WERI-Rb-1 (cell line): ENCODE measurements at places on chromosomes 5 and 9.

- no peak for DNase-seq
Observed at GRCh38 chr9:126154869-126155268, 171.8 kb upstream of the MVB12B start.

DNA sequence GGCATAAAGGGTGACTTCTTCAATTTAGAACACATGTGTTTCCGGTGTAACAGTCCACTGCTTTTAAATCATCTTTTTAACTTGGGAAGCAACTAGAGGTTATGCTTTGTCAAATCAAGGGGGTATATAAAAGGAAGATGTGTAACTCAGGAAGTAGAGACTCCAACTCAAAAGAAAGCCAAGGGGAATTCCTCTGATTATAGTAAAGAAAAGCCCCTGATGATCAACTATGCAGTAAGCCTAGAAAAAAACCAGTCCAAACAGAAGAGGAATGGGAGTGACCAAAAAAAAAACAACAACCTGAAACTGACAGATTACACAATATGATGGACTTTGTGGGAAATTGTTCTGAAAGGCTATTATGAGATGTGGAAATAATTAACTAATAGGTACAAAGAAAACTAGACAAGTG lies 90.3 kb downstream of the AK8 start:
- DNase-seq = no peak

DNA sequence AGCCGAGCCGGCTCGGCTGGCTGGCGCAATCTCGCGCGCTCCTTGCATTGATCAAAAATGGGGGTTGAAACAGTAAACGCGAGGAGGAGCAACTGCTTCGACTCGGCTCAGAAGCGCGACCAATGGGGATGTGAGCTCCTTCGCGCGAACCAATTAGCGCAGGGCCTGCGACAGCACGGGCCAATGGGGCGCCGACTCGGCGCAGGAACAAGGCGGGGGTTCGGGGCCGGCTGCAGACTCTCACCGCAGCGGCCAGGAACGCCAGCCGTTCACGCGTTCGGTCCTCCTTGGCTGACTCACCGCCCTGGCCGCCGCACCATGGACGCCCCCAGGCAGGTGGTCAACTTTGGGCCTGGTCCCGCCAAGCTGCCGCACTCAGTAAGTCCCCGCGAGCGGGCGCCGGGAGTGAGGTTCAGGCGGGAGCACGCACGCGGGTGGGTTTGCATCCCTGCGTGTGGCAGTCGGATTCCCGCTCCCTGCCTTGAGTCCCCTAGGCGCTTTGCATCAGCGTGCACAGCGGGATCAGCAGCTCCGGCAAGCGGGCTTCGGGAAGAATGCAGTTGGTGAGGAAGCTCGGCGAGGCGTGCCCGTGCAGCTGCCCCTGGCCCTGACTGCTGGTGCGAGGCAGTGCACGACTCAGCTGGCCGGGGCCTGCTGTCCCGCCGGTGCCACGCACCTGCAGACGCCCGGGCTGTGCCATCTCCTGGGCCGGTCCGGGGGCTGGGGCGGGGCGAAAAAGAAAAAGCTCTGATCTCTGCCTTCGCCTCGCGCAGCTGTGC lies at the start of gene PSAT1:
TSS of gene PSAT1 (plus strand) at position 233 of the 779 bp plus-strand sequence. CDS start at position 319, 86 bp downstream.
- peak; percentile 40 for DNase-seq

- no peak for DNase-seq
Observed at GRCh38 chr5:138719811-138720210, 33.4 kb upstream of the CTNNA1 start.

- no peak for DNase-seq
Observed at GRCh38 chr9:9117866-9118265, 1318.3 kb upstream of the DMAC1 start.

GRCh38 chr5:127517480-127518318 lies at the start of gene PRRC1:
TSS of gene PRRC1 (plus strand) at chr5:127517640. CDS start at chr5:127523480, 5,840 bp downstream.
- peak; percentile 84 for DNase-seq

- DNase-seq = no peak
Observed at GRCh38 chr9:134661791-134662142, 20.2 kb downstream of the COL5A1 start.

DNA sequence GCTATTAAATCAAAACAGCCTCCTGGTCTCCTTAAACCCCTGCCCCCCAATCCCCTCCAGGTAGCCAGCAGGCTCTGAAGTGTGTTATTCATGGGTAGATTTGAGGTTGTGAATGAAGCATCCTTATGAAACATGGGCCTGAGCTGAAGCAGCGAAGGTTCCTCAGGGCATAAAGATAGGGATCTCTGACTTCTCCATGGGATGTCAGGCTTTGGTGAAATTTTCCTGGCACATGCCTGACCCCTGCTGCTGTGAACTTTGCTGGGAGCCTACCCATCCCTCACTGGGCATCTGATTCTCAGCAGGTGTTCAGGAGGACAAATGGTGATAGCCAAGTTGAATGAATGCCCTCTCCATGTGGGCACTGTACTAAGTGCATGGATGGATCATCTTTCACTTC lies 250.3 kb downstream of the ASTN2 start:
- DNase-seq = no peak

DNA sequence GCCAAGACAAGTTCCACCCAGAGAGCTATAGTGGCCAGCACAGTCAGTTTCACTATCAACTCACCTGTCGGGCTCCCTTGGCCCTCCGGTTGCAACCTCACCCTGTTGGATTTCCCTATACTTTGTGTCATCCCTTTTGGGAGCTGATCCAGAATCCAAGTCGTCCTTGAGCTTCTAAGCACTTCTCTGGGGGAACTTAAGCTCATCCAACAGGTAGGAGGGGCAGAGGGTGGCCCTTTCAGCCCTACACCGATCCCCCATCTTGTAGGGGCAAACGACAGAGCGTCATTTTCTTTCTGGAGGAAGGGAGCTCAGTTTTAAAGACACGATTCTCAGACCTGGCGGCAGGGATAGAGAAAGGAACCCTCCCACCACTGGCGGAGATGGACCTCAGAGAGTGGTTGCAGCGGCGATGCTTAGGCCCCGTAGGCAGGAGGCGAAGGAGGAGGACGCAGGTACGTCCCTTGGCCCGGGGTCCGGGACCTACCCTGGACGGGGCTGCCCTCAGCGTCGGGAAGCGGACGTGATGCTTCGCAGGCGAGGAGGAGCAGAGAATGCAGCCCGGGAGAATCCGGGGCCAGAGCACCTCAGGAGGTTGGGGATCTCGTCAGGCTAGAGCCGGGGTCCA lies 519 bp downstream of the ZER1 start:
- no peak for DNase-seq

DNA sequence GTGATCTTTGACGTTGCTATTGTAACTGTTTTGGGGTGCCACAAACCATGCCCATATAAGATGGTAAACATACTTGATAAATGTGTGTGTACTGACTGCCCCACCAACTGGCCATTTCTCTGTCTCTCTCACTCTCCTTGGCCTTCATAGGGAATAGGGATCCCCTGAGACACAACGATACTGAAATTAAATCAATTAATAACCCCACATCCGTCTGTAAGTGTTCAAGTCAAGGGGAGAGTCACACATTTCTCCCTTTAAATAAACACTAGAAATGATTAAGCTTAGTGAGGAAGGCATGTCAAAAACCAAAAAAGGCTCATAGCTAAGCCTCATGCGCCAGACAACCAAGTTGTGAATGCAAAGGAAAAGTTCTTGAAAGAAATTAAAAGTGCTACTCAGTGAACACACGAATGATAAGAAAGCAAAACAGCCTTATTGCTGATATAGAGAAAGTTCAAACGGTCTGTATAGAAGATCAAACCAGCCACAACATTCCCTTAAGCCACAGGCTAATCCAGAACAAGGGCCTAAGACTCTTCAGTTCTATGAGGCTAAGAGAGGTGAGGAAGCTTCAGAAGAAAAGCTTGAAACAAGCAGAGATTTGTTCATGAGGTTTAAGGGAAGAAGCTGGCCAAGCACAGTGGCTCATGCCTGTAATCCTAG lies 111.1 kb downstream of the UGCG start:
- DNase-seq = peak; percentile 41

DNA sequence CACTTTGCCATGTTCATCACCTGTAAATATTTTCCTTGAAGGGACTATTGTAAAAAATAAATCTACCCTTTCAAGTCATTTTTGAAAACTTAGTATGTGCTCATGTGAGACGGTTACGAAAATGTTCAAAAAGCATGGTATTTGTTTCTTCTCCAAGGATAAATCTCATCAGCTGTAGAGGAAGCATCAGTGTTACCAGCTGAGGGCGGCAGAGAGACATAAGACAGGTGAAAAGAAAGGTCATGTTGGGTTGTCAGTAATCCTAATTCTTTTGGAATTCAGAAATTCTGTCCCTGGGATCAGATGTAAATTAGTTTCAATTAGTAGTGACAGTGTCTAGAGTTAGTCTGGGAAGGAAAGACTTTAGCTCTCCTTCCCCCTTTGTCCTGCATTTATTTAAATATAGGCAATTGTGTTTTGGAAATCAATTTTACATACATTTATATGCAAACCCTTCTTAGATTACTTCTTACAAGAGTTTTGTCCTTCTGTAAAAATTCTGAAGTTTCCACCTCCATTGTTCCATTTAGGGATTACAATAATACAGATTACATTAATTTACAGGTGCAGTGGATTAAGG lies 791.9 kb upstream of the CDH6 start:
- DNase-seq = peak; percentile 74

DNA sequence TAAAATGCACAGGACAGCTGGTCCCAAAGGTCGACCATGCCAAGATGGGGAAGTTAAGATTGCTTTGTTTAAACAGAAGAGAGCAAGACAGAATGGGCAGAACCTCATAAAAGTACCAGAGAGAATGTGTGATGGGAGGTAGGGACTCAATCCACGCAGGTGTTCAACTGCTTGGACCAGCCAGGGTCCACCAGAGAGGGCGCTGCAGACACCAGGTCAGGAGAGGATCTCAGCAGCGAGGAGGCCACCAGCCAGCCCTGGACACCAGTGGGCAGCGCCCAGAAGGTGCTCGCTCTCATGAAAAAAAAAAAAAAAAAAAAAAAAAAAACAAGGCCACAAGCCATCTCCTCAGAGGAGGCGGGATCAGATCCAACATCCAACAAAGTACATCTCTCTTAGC lies 81.8 kb downstream of the SHC3 start:
- no peak for DNase-seq

DNA sequence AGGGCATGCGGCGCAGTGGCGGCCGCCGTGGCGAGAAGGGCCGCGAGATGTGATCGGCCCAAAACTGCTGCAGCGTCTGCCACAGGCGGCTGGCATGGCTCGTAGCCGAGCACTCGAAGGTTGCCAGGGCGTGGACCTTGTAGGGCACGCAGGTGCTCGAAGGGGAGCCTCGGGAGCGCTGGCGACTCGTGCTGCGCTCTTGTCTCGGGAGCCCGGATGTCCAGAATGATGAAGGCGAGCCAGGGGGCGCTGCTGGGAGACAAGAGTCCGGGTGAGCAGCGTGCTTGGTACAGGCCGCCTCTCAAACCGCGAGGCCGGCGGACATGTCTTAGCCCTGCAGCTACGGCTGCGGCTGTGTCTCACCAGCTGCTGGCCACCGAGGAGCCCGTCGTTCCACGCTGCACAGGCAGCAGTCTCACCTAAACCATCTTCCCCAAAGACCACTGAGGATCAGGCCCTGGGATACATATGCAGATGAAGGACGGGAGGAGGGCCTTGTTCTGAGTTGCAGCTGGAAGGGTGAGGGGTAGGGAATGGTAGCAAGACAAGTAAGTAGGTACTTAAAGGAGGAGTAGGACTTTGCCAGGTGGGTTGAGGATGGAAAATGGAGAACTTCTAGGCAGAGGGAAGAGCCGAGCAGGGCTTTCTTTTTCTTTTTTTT lies 1.7 kb downstream of the CBY3 start:
- DNase-seq = peak; percentile 10

DNA sequence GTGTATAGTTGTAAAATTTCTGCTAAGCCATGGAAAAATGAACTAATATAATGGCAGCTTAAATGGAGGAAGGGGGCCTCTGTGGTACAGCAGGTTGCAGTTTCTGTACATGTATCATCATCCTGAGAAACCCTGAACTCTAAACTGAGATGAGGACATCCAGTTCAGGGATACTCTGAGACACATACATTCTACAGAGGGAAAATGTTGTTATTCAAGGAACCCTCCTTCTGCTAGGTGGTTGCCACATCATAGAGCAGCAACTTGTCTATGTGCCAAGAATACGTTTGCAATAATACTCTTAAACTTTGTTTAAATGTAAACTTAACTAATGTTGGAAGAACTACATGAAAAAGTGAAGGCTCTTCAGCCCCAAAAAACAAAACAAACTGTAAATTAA lies 1310.8 kb upstream of the WWC1 start:
- no peak for DNase-seq

DNA sequence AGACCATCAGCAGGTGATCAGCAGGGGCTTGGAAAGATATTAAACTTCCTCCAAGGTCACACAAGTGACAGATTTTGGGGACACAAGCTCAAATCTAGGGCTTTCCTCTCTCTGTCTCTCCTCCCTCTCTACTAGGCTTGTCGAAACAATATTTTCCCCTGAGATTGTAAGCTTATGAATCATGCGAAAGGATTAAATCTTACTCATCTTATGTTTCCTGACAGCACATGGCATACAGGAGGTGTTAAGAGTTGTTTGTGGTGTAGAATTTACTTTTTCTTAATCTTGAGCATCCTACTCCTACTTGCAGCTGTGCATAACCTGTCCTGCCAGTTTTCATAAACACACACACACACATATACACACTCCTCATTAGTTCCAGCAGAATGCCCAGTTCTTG lies 186.3 kb downstream of the MARCHF11 start:
- DNase-seq = no peak

GRCh38 chr9:134677743-134678142 lies 36.1 kb downstream of the COL5A1 start:
- DNase-seq = no peak

DNA sequence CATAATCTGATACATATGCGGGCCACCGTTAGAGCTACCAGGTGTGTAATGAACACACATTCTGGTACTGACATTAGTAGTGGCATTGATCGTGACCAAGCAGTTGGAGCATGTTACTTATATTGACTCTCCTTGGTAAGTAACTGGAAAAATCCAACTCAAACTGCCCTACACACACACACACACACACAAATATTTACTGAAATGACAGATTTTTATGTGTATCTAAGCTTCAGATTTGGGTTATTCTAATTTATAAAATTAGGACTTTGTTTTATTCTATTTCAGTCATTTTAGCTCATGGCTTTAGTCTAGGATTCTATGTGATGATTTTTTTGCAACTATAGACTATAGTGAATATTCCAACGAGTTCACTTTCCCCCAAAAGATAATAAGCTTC lies 1280.2 kb upstream of the ACO1 start:
- no peak for DNase-seq
